ENCODE measurements at places on chromosomes 7 and 10.

DNA sequence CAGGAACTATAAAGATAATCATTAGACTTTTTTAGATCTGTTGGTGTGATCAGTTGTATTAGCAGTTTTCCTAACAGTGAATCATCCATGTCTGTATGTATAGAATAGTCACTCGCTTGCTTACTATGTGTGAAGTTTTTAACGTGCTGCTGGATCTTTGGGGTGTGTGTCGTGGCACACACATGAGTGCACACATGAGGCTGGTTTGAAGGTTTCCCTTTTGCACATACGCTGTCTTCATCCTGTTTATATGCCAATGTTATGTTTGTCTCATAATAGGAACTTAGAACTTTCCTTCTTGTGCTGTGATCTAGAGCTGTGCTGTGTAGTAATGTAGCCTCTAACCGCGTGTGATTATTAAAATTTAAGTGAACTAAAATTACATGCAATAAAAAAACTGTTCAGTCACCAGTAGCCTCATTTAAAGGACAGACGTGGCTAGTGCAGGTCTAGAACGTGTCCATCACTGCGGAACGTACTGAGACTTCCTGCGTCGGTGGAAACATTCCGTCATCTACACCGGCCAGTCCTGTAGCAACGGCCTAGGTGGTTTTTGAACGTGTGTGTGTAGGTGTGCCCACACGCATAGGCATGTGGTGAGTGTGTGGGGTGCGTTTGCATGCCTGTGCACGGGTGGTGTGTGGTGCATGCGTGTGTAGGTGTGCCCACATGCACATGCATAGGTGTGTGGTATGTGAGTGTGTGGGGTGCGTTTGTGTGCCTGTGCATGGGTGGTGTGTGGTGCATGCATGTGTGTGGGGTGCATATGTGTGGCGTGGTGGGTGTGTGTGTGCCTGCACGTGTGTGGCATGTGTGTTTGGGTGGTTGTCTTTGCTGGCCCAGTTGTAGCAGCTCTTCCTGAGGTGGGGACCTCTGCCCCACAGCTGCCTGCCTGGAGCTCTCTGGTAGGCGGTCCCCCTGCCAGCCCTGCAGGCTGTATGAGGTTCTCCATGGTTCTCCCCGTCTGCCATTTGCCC is 56.6 kb downstream of the INPP5A start:
- DNase-seq = no peak

DNA sequence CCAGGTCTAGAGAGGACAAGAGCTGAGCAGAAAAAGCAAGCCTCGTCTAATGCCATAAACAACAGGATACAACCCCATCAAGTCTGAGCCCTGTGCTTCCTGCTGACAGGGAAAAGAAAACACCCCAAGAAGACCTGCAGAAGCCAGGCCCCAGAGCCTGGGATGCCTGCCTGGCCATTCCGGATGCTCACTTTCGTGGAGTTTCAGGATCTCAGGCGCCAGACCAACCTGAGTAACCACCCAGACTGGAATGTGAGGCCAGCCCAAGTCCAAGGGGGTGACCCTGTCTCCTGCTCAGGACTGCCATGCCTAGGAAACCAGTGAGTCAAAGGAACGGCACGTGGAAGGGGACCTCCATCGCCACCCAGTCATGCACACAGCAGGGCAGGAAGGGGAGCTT is 74.3 kb downstream of the PLXNA4 start:
- DNase-seq = no peak

DNA sequence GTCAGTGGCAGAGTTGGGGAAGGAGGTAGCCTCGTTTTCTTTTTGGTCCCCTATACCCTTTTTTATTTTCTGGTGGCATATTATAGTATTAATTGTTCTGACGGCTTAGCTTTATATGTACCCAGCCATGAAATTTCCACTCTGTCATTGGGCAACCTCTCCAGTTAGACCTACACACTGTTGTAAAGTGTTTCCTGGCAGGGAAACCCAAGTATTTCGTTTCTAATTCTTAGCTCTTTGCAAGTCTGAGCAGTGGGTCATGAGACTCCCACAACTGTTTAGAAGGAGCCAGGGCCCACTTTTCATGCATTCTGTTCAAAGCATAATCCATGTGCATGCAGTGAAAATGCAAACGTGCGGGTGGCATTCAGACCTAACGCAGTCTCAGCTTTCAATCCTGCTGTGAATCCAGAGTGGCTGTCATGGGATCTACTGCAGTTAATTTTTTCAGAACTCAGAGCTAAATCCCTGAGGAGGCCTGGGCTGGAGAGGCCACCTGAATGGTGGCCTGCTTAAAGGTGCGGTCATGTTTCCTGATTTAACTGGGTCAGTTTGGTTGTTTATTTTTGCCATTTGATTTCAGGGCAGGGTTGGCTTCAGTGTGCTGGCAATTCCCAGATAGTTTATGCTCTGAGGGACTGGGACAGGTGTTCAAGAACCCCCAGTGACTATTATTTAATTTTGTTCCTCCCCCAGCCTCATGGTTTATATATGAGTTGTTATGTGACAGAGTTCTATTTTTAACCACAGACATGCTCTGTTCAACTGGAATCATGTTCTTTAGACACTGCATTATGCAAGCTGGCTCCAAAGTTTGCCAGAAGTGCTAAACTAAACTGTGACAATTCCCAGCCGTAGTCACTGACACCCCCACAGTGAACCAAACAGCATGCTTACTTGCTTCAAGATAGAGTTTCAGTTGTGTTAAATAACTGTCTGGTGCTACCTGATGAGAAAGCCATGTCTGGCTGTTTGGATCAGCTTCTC is 27.4 kb upstream of the SYPL1 start:
- peak; percentile 57 for DNase-seq

DNA sequence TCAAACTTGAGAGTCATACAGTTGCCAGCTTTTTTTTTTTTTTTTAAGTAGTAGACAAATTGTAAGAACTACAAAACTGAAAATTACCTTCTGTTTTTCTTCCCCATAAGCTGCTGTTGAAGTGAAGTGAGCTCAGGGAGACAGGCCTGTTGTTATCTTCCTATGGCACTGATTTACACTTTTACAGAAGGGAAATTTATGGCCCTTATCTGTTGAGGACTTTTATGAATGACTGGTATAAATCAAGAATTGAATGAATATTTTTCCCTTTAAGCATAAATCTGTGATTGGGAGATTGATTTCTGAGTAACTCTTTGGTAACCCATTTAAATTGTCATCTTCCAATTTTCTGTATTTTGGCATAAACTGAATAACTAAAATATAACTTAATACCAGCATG is 124.0 kb downstream of the SDK1 start:
- no peak for DNase-seq

GRCh38 chr7:17194656-17195055 is 103.8 kb upstream of the AHR start:
- no peak for DNase-seq

- peak; percentile 90 for DNase-seq
Observed at GRCh38 chr10:87095236-87095945, 385 bp downstream of the SHLD2 start.

DNA sequence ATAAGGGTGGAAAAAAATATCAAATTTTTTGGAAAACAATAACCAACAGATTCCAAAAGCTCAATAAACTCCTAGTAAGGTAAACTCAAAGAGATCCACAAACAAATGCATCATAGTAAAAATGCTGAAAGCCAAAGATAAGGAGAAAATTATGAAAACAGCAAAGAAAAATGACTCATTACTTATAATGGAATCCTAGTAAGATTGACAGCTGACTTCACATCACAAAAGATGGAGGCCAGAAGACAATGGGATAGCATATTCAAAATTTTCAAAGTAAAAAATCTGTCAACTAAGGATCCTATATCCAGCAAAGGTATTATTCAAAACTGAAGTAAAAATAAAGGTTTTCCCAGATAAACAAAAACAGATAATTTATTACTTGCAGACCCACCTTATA is 183.4 kb upstream of the VIPR2 start:
- DNase-seq = no peak

All from eye (tissue), 1 donor.